ENCODE measurements at places on chromosomes 6 and 20.

DNA sequence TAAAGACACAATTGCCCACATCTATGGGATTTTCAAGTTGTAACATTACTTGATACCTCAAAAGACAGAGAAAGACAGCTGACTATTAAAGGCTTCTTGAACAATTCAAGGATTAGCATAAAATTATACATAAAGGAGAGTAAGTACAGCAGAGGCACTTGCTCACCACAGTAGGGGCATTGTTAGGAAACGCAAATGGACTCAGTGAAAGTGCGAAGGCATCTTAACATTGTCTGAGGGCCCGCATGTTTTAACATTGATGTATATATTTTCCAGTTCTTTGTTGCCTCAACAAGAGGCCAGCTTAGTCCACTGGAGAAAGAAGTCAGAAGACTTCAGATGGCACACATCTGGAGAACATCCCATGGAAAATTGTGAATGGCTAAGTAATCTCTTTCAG, 115.4 kb downstream of the SIM1 start:
- DNase-seq: no peak

DNA sequence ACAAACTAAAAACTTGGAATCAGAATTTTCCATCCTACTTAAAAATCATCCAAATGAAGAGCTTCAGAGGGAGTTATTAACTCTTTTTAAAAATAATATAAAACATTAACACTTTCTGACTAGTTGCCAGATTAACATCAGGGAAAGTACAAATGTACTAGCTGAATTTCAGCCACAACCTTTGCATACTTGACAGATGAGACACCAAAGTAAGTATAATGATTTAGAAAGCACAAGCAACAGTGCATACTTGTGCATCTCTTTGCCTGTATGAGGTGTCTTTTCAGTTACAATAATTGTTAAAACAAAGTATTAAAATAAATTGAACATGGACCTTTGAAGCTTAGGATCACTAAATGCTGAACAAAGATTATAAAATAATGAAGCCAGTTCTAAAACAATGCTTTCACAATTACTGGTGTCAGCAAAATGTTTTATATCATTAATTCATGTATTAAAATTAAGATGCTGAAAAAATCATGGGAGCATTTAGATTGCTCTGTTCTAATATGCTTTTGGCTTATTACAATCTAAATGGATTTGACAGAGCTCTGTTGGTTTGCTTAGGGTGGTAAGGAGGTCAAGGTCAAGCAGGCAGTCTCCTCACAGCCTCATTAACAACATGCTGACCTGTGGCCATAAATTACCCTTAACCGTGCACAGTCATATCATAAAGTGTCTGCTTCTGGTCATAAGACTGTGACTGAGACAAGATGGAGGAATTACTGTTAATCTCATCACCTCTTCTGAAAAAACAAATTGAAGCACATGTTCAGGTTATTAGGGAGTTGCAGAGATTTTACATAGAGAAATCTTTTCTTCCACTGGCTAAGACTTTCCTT, 15.1 kb downstream of the RNF217 start:
- no peak for DNase-seq

DNA sequence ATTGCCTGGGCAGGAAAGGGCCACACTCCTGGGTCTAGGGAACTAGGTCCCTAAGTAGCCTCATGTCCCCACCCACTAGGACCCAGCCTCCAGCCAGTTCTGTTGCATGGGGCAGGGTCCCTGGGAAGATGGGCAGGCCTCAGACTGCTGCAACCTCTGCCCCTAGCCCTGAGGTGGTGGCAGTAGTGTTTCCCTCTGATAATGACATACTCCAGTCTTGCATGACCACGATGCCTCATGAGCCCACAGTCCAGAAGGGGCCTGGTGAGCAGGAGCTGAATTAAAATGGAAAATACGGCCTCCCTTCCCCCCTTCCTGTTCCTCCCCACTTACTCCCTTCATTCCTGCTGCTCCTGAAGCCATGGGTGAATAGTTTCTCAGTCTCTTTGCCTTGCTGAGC, 36.0 kb upstream of the SCRT2 start:
- DNase-seq: no peak

DNA sequence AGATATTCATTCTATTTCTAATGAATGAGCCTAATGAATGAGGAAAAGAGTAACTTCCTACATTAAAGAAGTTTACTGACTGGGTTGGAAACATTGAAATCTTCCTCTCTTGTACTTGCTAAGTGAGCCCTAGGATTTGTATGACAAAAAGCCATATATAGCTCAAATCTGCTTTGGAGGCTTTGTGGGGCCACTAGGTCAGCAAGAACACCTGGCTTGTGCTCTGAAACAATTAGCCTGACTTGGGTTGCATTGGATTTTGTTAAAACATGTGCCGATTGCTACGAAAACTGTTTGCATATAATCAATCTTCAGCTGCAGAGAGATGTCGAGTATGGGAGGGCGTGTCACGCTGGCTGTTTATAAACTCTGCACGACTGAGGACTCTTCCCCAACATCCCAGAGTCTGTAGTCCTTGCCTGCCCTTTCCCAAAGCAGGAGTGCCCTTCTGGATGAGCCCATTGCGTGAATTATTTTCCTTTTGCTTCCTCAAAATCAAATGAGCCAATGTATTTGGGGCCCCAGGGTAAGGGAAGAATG, 684.8 kb downstream of the DHX35 start:
- DNase-seq: no peak

GRCh38 chr20:61252601-61253263, 671 bp downstream of the CDH4 start:
- no peak for DNase-seq
